GM23248 (cell line): ENCODE measurements at places on chromosomes 13 and 19.

DNA sequence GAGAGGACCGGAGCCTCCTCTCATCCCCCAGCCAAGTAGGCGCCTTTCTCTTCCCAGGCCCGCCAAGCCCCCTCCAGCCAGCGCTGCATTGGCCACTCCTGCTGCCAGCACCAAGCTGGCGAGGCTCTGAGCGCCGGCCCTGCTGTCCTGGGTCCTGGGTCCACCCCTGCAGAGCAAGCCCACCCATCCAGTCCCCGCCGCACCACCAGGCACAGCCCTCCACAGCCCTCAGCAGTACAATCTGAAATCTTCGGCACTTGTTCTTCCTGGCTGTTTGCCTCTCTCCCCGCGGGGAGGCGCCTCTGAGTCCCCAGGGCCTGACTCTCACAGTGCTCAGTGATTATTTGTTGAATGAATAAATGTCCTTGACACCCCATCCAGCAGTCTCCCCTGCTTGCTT lies 236.4 kb upstream of the SGCG start:
- DNase-seq = no peak

DNA sequence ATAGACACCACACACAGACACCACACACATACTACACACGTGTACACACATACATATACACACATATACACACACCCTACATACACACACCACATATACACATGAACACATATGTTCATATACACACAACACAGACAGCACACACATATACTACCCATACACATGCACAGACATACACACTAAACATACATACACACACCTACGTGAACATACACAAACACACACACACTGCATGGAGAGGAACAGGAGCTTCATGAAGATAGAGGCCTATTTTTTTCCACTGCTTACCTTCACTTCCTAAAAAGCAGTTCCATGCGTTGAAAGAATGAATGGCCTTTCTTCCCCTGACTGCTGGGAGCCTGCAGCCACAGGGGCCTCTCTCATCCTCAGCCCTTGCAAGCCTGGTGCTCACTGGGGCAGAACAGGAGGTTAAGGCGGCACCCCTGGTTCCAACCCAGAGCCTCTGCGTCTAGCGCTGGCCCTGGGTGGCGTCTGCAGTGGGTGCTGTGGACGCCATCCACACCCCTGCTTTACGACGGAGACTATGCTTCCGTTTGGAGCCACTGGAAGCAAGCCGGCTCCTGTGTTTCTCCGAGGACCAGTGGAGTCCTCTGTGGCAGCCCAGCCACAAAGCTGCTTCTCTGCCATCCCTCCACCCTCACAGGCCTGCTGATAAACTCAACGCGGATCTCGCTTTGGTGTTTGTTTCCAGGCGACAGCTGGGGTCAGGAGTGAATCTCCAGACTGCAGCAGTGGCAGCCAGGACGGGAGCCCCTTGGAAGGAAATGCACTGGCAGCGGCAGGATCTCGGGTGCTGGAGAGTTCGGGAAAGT lies 1.9 kb upstream of the RASA3 start:
- DNase-seq = peak; percentile 18

DNA sequence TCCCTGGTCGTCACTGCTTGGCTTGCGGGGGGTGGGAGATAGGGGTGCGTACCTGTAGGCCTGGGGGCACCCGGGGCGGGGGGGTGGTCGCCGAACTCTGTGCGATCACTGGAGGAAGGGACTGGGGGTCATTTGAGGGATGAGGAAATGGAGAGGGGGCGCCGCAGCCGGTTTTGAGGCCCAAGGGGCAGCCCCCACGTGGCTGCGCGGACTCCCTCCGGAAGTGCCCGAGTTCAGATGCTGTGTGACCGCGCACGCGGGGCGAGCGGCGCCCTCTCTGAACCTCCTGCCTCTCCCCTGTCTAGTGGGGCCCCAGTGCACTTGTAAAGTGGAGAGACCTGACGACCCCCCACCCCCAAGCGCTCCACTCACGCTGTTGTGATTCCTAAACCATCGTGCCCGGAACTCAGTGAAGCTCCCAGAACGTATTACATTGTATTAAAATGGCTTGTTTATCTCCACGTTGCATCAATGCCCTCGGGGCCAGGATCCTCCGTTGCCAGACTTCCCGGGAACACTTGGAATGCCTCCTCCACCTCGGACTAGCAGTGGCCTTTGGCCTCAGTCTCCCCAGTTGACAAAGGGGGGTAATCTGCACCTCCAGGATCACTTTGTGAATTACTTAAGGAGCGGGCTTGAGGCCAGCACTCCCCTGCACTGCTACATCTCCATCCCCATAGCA lies 3.0 kb upstream of the NANOS3 start:
- DNase-seq = no peak

DNA sequence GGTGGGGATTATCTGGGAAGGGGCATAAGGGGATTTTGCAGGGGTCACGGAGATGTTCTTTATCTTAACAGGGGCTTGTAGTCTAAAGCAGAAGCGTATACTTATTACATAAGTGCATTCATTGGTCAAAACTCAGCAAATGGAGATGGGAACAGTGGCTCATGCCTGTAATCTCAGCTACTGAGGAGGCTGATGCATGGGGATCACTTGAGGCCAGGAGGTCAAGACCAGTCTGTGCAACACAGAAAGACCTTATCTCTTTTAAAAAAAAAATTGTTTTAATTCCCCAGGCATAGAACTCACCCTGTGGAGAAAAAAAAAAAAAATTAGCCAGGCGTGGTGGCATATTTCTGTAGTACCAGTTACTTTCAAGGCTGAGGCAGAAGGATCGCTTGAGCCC lies 18.9 kb downstream of the FAM187B start:
- no peak for DNase-seq

GRCh38 chr19:46454244-46454643 lies 17.1 kb downstream of the PNMA8A start:
- DNase-seq = no peak

DNA sequence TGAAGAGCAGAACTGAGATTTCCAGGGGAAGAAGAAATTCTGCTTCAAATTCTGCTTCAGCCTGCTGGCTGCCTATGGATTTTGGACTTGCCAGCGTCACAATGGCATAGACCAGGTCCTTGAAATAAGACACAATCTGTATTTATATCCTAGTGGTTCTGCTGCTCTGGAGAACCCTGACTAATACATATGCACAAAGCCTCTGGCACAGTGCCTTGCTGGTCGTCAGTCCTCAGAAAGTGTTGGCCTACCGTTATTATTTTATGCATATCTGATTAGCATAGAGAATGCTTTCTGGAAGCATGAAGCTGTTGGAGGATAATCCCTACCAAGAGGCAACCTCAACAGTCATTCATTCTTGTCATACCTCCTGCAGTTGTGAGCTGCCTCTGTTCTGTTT lies 213.7 kb downstream of the B3GLCT start:
- DNase-seq = peak; percentile 29

GRCh38 chr13:42964761-42965161 lies 27.3 kb downstream of the EPSTI1 start:
- DNase-seq = no peak

GRCh38 chr19:10945264-10945663 lies 15.6 kb upstream of the SMARCA4 start:
- DNase-seq = no peak

DNA sequence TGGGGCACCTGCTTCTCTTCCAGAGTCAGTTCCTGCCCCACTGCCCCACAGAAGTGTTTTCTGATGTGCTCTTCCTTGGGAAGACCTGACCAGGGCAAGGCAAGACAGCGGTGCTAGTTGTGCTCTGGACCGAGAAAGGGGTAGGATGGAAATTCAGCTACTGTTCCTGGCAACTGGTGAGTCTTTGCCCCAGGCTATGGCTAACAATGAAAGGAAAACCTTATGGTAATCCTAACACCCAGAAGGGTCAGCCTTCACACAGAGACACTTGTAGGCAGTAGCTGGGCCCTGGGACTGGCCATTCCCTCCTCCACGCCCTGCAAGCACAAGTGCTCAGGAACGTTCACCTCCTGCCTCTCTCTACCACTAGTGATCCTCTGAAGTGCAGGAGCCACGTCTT lies 9.6 kb upstream of the CYSLTR2 start:
- DNase-seq = no peak

- DNase-seq = peak; percentile 4
Observed at GRCh38 chr13:45473627-45474026, 8.9 kb downstream of the COG3 start.

DNA sequence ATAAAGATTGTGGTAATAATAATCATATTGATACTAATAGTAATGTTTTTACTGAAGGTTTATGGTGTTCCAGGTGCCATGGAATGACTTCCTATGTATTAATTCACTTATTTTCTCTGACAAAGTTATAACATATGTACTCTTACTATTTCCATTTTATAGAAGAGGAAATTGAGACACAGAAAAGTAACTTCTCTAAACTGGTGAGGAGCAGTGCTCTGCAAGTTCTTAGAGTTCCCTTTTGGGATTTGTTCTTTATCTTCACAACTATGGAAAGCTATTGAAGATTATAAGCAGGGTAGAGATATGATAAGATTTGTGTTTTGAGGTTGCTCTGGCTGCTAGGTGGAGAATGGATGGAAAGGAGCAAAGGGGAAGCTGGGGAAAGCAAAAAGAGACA lies 83.9 kb upstream of the OLFM4 start:
- no peak for DNase-seq

GRCh38 chr13:78376822-78377221 lies 226.5 kb downstream of the POU4F1 start:
- DNase-seq = no peak

GRCh38 chr19:13795595-13796300 lies 505 bp downstream of the ZSWIM4 start:
- peak; percentile 51 for DNase-seq

GRCh38 chr13:33472446-33472845 lies 186.9 kb upstream of the STARD13 start:
- no peak for DNase-seq

GRCh38 chr13:78762825-78763224 lies 103.9 kb upstream of the OBI1 start:
- DNase-seq = no peak

- DNase-seq = peak; percentile 17
Observed at GRCh38 chr13:98999639-98999952, 21.7 kb upstream of the DOCK9 start.

- no peak for DNase-seq
Observed at GRCh38 chr13:96214824-96215445, 125.0 kb downstream of the HS6ST3 start.
